Stimulated activated CD8-positive, alpha-beta memory T cell treated with anti-CD3 and anti-CD28 coated beads, Interleukin-4, amount 100 ng/mL, for 4 hours (primary cell): ENCODE measurements at places on chromosomes 3 and 15.

- no peak for DNase-seq
Observed at GRCh38 chr3:66406163-66406562, 94.7 kb downstream of the LRIG1 start.

DNA sequence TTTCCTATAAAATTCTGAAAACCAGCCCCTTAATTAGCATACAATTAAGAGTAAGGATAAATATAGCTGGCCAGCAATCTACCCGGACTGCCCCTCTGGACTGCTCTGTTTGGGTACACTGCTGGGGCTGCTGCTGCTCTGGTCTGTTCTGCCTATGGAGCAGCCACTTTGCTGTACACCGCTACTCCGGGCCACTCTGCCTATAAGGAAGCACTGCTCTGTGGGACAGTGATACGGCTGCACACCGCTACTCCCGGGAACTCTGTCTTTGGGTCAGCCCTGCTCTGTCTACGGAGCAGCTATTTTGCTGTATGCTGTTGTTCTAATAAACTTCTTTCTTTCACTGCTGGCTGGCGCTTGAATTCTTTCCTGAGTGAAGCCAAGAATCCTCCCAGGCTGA lies 316.5 kb upstream of the PLSCR5 start:
- DNase-seq: no peak

- no peak for DNase-seq
Observed at GRCh38 chr15:70763950-70764730, 782 bp upstream of the UACA start.

GRCh38 chr15:90553248-90553745 lies 23.6 kb downstream of the CRTC3 start:
- DNase-seq: no peak
